ENCODE measurements at places on chromosomes 1 and 21. TPM values are rescaled to one million over a fixed set of nuclear protein-coding genes. Genes with fewer than 3 reads are reported as not detected.

VAMP3 gene
- 71.6 TPM for total RNA-seq

HEYL gene
- total RNA-seq = 6.8 TPM

UBAP2L gene
- 90.4 TPM for total RNA-seq

TFF1 gene
- not detected for total RNA-seq

OLFML3 gene
- 8.2 TPM for total RNA-seq

MYOG gene
- total RNA-seq = 42.9 TPM

PPFIA4 gene
- 47.5 TPM for total RNA-seq

TMEM240 gene
- 0.88 TPM for total RNA-seq

ATP5PF gene
- 355 TPM for total RNA-seq

CYP4A22 gene
- total RNA-seq = not detected

FOXO6 gene
- total RNA-seq = 8.6 TPM

KRTAP12-3 gene
- not detected for total RNA-seq

CR1L gene
- total RNA-seq = not detected

TAF1A gene
- 1.9 TPM for total RNA-seq

NTPCR gene
- 55.6 TPM for total RNA-seq

CYYR1 gene
- total RNA-seq = 8.5 TPM

DNA sequence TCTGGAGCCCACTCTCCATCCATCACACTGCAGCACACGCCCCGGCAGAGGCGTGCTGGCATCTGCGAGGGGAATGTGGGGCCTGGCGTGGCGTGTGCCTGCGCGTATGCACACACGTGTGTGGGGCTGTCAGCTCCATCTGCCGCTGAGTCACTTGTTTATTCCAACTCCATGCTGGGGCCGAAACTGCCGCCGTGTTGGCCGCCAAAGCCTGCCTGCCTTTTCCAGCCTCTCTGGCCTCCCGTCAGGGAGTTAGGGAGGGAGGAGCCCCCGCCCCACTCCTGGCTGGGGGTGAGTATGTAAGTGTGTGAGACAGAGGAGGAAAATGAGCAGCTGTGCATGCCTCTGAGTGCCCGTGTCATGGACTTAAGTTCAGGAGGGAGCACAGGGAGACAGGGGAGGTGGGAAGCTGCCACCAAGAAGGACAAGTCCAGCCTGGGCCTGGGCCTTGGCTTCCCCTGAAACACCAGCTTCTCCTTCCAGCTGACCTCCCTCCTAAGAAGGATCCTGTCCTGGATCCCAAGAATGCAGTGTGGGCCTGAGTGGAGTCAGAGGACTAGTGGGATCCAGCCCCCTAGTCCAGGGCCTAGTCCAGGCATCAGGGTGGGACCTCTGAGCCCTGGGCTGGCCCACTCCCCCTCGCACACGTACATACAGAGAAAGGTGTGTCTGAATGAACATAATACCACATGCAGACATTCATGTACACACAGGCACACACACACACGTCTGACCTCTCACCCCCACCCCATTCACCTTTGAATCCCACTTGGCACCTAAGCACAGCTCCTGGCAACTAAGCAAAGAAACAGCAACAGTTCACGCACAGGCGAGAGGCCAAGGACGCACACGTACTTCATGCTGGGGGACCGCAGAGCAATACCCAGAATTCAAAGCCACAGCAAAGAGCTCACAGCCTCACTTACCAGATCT, 24.7 kb downstream of the MEF2D start:
- DNase-seq = peak; percentile 98

- no peak for DNase-seq
These were observed 57.2 kb downstream of the KCNN3 start for GRCh38 chr1:154812877-154813276.

GRCh38 chr1:101115112-101115511, 89.5 kb upstream of the DPH5 start:
- DNase-seq = no peak

DNA sequence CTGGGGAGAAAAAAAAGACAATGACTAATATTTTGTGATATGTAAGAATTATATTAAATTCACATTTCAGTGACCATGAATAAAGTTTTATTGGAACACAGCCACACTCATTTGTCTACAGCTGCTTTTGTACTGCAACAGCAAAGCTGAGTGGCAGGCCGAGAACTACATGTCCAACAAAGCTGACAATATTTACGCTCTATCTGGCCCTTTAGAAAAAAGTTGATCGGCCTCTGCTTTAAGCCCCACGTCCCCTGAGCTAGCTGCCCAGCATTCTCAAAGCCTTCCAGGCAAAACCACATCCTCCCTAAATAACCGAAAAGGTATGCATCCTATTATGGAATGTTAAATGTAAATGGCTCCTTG, 8.6 kb downstream of the SLC2A1 start:
- DNase-seq = no peak

GRCh38 chr1:110872745-110873720, at the start of gene CD53:
Gene CD53 (plus strand): TSS chr1:110873148. CDS start chr1:110891409, 18,261 bp downstream.
- DNase-seq = no peak

DNA sequence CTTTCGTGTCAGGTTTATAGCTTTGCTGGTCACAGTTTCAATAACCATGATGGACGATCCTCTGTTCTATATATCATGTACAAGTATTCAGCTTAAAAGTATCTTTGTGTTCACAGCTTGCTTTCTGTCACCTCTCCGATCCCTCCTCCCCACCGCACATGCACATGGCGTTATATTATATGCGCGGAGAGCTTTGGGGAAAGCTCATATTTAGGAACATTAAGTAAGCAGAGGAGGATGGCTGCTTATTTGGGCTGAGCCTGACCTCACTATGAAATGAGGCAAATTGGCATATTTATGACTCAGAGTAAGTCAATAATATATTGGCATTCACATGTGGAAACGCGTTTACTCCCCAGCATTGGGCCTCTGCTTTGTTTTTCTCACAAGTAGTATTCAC, 360.5 kb downstream of the HLX start:
- DNase-seq = no peak

- DNase-seq = peak; percentile 50
These were observed 5.4 kb upstream of the TOE1 start for GRCh38 chr1:45334308-45335245.

DNA sequence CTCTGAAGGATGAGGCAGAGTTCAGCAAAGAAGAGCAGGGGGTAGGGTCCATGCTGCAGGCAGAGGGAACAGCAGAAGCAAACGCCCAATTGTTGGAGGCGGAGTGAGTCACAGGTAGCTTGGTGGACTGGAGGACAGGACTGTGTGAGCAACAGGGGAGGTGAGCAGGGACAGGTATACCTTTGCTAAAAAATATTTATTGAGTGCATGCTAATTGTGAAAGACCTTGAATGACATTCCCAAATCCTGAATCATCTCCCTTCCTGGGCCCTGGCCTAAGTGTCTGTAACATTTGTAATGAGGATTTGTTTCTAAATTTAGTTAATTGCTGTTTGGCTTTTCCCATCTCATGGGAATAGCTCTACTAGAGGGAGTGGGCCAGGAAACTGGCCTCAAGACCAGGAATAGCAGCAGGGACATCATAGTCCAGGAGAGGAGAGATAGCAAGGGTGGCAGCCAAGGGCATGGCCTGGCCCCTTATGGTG, 123.7 kb downstream of the FOXD2 start:
- DNase-seq = no peak

DNA sequence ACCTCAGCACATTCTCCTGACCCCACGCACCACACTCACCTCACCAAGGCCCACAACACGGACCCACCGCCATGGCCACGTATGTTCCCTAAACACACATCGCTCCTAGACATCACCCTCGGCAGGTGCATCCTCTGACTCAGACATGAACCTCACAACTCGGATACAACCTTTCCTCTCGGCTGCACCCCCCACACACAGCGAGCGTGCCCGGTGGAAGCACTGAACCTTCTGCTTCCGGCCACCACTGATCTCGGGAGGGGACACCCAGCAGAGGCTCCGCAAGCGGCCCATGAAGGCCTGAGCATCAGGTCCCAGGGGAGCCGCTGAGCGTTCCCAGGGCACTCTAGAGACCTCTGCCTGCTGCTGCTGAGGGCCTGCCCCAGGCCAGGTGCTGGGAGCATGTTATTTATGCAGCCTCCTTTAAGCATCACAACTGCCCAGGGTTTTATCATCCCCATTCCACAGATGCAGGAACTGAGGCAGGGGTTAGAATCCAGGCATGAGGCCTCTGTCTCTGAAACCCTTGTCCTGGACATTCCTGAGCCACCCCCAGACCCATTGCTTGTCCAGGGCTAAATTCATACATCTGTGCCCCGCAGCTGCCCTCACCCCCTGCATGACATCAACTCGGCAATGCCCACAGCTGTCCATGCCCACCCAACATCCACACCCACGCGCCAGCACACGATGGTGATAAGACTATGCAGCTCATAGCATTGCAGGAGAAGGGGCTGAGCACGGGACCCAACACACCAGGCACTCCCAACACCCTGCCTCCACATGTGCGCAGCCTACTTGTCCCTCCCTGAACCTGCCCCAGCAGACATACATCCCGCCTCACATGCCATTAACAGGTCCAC, 27.0 kb downstream of the SDC3 start:
- DNase-seq = no peak

- DNase-seq = no peak
These were observed 12.2 kb downstream of the KCNJ15 start for GRCh38 chr21:38268864-38269575.

GRCh38 chr1:1128454-1129139, 12.7 kb upstream of the C1orf159 start:
- no peak for DNase-seq

DNA sequence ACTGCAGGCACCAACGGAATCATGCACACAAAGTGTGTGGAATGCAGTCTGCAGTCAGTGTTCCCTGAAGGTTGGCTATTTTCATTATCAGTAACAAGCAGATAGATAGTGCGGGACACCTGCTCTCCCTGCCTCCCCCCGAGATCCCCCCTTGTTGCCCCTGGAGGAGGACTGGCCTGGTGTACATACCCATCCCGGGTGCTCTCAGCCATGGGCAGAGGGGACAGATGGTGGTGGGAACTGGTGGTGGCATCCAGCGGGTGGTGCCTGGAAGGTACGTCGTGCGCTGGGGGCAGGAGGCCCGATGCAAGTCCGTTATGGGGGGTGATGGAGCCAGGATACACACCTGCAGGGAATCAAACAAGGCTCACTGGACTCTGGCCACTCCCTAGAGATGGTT, 55.2 kb downstream of the DMRTB1 start:
- DNase-seq = no peak

DNA sequence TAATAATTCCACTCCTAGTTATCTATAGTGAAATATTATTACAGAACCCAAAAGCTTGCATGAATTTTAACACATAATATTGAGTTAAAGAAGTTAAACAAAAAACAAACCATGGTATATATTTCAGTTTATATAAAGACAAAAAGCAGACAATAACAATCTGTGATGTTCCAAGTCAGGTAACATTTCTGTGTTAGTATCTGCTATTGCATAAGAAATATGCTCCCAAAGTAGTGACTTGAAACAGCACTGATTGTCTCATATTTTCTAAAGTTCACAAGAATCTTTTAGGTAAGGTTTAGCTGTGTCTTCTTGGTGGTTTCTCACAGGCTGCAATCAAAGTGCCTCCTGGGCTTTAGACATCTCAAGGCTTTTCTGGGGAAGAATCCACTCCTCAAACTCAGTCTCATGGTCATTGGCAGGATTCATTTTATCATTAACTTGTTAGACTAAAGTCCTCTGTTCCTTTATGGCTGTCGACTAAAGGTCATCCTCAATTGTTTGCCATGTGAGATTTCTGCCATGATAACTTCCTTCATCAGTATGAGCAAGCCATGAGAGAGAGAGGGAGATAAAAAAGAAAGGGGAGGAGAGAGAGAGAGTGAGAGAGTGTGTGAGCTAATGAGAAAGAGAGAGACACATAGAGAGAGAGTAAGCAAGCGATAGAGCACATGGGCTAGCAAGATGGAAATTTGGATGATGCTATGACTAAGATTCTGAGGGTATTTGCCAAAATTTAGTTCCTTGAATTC, 19.9 kb downstream of the GBP1 start:
- DNase-seq = no peak

- peak; percentile 94 for DNase-seq
These were observed 2.5 kb downstream of the MTHFR start for GRCh38 chr1:11802973-11803885.

- DNase-seq = no peak
These were observed 52.0 kb downstream of the CD2 start for GRCh38 chr1:116806245-116806644.

DNA sequence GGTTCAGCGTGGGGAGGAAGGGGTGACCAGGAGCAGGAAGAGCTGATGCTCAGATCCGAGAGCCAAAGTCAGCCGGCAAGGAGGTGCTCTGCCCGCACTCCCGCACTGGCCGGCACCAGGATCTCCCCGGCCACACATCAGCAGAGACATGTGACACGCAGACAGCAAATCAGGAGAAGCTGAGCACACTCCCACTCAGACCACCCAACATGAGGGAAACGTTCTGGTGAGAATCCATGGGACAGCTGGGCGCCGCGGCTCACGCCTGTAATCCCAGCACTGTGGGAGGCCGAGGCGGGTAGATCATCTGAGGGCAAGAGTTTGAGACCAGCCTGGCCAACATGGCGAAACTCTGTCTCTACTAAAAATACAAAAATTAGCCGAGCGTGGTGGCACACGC, 18.6 kb upstream of the PTTG1IP start:
- peak; percentile 4 for DNase-seq

- DNase-seq = no peak
These were observed 42.4 kb downstream of the AKNAD1 start for GRCh38 chr1:108814343-108815125.

GRCh38 chr1:94926126-94926914, 590 bp downstream of the CNN3 start:
- peak; percentile 69 for DNase-seq

DNA sequence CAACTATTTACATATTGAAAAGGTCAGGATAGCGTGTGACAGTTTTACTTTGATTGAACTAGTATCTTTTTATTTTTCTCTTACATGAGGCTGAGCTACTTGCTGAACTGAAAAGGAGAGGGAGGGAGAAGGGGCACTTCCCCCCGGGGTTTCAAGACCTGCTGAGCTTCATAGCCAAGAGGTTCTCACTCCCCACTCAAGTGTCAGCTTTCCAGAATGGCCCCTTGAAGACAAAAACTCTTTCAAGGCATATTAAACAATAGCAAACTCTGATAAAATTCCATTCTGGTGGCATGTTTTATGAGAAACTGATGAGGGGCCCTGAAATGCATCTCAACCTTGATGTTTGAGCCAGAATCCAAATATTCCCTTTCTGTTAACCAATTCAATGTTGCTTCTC, 143.0 kb downstream of the KAZN start:
- no peak for DNase-seq

DNA sequence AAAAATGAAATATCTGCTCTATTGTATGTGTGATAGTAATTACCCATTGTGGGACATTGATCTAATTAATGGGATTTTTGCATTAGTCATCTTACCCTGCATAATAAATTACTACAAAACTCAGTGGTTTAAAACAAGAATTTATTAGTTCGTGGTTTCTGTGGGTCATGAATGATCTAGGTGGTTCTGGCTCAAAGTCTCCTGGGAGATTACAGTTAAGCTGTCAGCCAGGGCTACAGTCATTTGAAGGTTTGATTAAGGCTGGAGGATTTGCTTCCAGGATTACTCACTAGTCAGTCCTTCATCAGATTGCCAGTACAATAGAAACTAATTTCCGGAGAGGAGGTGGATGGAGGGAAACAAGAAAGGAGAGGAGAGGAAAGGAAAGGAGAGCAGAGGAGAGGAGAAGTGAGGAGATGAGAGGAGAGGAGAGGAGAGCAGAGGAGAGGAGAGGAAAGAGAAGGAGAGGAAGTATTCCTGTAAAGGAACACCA, 60.4 kb upstream of the TNFSF4 start:
- DNase-seq = no peak

Data from psoas muscle (tissue), 8 donors.